ENCODE measurements at places on chromosomes 16 and 17. TPM values are rescaled to one million over a fixed set of nuclear protein-coding genes. Genes with fewer than 3 reads are reported as not detected.

FBXW10 gene
- total RNA-seq, result not detected

SLC13A2 gene
- not detected for total RNA-seq

EFCAB13 gene
- total RNA-seq, result 2.3 TPM

NTN1 gene
- 1.0 TPM for total RNA-seq

PRDM7 gene
- not detected for total RNA-seq

DNA sequence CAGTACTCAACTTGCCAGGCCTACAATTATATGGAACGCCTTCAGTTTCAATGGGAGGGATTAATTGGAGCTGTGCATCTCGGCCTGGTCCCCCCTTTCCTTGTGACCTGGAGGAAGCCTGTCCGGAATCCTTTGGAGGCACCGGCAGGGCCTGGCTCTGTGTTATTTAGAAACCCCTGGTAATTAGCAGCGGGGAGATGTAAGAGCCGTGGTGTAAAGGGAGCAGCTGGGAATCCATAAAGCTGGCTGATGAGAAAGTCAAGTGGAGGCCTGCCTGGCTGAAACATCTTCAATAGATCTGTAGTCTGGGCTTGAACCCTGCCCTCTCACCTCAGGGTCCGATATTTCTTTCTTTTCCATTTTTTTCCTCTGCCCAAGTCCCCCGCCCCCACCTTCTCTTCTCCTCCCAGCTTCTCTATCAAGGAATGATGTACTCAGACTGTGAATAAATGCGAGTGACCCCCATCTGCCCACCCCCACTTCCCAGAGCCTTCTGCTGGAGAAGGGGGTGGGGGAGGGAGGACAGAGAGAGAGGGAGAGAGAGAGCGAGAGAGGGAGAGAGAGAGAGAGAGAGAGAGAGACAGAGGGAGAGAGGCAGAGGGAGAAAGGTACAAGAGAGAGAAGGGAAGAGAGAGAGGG is 495.5 kb upstream of the ZFHX3 start:
- DNase-seq, result no peak

GRCh38 chr17:59897090-59897489 is 4.2 kb downstream of the RPS6KB1 start:
- DNase-seq, result no peak

- DNase-seq, result no peak
Observed at GRCh38 chr16:73572135-73572828, 524.4 kb upstream of the ZFHX3 start.

GRCh38 chr16:86667035-86667434 is 88.7 kb downstream of the FOXL1 start:
- no peak for DNase-seq

DNA sequence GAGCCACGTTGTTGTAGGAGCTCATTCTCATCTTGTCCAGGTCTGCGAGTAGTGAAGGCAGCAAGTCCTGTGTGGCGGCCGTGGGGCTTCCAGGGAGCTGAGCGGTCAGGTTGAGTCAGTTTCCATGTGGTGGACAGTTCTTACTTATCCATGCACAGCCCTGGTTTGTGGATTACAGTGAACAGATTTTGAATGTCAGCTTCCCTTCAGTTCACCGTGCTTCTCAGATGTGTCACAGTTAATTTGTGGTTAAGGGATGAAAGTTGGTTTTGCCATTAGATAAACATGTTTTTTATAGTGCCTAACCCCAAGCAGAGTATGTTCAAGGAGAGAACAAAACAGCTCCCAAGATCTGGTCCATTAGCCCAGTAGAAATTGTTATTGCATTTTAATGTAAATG is 103.1 kb downstream of the RPTOR start:
- DNase-seq, result no peak

DNA sequence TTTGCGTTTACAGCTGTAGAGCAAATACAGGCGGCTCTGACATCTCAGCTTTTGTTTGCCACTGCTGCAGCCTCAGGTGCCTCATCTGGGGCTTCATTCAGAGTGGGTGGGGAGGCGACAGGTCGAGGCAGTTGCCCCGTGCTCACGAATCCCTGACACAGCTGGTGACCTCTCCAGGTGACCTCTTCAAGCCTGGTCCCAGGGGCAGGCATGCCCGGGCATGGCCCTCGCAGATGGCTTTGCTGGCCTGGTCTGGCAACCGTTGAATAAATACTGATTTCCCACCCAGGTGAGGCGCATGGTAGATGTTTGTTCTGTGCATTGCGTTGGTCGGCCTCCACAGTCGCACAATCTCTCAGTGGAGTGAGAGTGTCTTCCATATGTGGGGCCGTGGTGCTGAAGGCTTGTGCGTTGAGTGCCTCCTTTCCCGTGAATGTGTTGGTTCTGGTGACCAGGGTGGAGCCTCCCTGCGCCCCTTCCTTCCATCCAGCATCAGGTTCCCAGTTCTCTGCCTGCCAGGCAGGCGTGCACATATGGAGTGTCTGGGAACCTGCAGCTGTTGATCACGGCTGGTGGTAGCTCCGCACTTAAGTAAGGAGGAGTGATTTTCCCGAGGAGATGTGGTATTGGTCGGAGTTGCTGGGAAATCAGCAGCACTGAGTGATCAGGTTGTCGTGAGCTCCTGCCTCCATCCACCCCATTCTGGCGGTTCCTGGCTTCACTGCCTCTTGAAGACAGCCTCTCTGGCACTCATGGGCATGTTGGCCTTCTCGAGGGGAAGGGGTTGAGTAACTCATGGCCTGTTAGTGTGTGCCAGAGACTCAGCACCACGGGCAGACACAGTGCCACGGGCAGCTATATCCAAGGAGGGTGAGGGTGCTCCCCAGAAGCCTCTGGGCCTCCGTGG is 149.7 kb downstream of the RPTOR start:
- DNase-seq, result no peak

DNA sequence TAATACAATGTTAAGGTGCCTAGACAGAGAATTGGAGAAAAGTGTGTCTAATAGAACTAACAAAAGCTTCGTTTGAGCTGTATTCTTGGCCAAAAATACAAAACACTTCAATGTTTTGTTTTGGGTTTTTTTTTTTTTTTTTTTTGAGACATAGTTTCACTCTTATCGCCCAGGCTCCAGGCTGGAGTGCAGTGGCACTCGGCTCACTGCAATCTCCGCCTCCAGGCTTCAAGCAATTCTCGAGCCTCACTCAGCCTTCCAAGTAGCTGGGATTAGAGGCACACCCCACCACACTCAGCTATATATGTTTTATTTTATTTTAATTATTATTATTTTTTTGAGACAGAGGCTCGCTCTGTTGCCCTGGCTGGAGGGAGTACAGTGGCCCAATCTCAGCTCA is 38.3 kb upstream of the CARMIL2 start:
- DNase-seq, result no peak

DNA sequence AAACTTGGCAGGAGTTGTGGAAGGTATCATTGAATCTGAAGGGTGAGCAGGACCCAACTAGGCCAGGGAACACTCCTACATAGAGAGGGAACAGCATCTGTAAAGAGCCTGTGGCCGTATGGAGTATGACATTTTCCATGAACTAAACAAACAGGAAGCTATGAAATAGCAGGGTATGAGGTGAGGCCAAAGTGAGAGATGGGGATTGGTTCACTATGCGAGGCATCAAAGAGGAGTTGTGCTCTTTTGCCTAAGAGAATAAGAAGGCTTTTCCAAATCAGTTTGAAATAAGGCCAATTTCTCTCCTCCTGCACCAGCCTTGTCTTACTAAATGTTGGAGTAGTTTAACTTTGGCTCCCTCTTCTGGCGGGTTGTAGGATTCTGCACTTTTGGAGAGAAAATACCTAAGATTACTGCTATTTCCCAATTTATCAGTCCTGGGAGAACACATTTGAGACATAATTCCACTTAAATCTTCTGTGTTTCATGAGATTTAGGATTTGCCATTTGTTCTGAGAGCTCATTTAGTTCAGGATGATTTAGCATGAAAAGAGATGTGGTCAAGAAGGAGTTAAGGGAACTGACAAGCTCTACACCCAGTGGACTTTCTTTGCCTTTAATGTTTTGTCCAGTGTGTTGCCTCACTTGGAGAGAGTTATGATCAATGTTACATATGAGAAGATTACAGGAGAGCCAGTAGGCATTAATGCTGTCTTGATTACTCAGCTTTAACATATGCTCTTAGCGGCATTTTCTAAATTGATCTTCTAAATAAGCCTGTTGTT is 55.4 kb downstream of the TNRC6C start:
- peak; percentile 51 for DNase-seq

- DNase-seq, result no peak
Observed at GRCh38 chr16:359067-359763, 6.7 kb upstream of the AXIN1 start.

DNA sequence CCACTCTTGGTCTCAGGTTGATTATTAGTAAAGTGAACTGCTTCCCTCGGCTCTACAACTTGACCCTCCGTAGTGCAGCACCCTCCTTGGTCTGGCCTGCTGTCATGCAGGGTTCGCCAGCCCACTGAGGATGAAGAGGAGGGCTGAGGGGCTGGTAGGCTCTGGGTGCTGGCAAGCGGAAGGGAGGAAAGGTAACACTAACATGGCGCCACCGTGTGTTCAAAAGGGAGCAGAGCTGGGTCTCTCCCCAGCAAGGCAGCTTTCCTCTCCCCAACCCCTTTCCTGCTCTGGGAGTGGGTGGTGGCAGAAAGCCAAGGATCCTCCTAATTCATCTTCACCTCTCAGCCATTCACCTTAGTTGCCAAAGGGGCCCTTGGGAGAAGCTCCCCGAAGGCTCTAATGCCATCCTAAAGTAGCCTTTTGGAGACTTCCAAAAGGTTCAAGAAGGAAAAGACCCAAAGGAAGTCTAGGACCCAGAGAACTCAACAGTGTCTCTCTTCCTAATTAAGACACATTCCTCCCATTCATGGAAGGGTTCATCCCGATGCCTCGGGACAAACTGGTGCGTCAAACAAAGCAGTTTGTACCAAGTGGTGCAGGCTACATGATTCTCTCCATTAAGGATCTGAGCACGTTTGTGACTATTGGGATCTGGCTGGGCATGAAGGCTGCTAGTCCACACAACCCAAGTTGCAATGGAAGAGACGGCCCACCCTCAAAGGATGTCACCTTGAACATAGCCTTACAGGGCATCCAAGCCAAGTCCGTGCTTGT is 90.8 kb upstream of the TOB1 start:
- DNase-seq, result peak; percentile 54

DNA sequence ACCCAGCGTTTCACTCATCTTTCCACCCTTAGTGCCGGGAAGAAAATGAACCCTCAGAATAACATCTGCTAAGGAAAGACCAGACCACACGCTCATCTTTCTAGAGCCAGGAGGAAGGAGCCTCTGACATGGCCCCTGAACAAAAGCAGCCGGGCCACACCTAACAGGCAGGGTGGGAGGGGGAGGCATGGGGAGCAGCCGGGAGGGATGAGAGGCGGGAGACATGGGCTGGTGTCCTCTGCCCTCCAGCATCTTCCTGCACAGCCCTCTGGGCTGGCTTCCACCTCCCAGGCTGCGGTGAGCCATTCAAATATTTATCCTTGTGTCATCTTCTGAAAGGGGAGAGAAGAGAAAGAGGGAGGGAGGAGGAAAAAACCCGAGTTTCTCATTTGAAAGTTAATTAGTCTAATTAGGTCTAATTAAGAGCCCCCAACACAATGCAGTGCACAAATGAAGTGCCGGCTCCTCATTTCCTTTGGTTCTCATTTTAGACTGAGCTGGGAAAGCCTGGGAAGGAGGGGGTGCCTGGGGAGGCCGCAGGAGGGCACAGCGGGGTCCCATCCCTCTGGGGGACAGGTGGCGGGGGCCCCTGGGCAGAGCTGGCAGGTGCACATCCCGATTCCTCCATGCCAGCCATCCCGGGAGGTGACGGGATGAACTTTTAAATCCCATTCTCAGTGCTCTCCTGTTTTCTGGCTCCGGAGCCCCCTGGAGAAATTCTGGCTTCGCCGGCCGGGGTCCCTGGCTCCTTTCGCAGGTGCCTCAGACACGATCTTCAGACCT is 90.5 kb downstream of the ENGASE start:
- no peak for DNase-seq

GRCh38 chr17:55706808-55707773 is 15.6 kb downstream of the TMEM100 start:
- no peak for DNase-seq

GRCh38 chr17:16232391-16232790 is 15.4 kb downstream of the PIGL start:
- no peak for DNase-seq

DNA sequence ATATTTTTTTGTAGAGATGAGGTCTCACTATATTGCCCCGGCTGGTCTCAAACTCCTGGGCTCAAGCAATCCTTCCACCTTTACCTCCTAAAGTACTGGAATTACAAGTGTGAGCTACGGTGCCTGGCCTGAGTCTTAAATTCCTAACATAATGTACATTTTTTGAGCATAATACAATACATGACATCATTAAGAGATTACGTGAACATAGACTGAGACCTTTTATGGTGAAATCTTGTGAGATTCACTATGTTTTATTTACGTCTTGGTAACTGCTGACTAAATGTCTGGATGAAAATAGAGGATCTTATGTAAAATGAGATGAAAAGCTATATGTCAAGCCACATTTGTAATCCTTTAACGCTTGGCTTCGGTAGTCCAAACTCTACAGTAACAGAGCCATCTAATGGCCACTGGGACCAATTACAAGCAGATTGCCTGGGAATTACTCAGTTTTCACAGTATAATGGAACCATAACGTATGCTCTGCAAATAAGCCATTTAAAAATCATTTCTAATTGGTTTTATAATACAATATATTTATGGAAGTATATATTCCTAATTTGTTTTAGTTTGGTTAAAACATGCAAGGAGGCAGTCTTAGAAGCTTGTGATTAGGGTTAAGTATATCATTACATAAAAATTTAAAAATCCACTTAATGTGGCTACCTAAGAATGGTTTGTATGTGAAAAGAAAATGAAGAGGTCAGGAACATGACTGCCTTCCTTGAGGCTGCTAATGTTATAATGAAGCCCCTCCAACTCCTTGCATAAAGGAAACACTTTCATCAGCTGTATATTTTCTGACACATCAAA is 8.1 kb upstream of the EFCAB13 start:
- peak; percentile 75 for DNase-seq

- DNase-seq, result no peak
Observed at GRCh38 chr16:79842197-79842596, 241.7 kb upstream of the MAF start.

DNA sequence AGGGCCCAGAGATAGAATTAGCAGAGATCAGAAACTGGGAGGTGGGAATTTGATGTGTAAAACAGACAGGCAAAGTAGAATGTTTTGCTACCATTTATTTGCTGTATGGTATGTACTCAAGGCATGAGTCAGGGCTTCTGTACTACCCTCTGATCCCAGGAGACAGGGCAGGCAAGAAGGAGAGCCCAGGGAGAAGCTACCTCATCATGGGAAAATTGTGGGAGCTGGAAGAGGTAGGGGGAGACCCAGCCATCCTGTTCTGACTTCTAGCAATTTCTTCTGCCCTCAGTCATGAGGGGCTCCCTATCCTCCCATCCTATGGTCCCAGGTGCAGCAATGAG is 1.7 kb upstream of the PIGS start:
- DNase-seq, result no peak

DNA sequence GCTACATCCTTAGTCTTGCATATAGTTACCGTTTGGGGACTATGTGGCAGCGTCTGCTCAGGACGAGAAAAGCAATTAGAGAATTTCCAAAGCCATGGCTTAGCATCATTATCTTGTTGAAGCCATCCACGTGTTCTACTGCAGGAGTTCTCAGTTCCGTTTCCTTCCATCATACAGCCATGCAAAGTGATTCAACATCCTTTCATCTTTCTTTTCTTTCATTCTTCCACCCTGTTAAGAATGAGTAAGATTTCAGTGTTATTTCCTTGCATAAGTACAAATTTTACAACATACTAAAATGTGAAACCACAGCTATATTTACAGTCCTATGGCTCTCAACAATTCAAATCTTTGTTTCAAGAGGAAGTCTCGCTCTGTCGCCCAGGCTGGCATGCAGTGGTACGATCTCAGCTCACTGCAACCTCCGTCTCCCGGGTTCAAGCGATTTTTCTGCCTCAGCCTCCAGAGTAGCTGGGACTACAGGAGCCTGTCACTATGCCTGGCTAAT is 3.8 kb downstream of the MARF1 start:
- no peak for DNase-seq

- DNase-seq, result no peak
Observed at GRCh38 chr17:851924-852323, 69.8 kb downstream of the MRM3 start.

All from dermis microvascular lymphatic vessel endothelial cell (primary cell).